ENCODE measurements at places on chromosomes 13 and 19.

DNA sequence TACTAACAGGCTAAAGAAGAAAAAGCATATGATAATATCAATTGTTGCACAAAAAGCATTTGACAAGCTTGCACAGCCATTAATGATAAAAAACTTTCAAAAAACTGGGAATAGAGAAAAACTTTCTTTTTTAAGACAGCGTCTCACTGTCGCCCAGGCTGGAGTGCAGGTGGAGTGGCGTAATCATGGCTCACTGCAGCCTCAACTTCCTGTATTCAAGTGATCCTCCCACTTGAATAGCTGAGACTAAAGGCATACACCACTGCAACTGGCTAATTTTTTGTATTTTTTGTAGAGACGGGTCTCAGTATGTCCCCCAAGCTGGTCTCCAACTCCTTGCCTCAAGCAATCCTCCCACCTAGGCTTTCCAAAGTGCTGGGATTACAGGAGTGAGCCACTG, 382.8 kb downstream of the TSHZ3 start:
- no peak for DNase-seq

DNA sequence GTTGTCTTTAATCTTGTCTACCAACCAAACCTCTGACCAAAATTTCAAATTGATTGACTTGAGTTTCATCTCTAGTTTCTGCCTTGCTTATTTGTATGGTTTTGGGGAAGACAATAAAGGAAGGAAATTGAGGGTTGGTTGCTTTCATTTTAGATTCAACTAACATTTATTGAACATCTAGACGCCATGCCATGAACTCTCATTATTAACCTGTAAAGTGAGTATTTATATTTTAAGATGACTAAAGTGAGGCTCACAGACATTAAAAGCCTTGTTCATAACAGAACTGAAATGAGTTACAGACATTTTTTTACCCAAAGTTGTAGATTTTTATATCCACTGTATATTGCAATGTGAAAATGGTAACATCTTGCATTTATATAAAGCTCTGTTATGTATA, 239.3 kb downstream of the LMO7 start:
- no peak for DNase-seq

- no peak for DNase-seq
These were observed 321.7 kb downstream of the DLEU7 start for GRCh38 chr13:50521831-50522149.

GRCh38 chr13:39685652-39686051, 30.2 kb downstream of the COG6 start:
- no peak for DNase-seq
